ENCODE measurements at places on chromosomes 11 and 22.

- DNase-seq: no peak
Observed at GRCh38 chr11:72406540-72407527, 27.5 kb downstream of the CLPB start.

- no peak for DNase-seq
Observed at GRCh38 chr11:48122656-48123055, 94.0 kb upstream of the OR4B1 start.

DNA sequence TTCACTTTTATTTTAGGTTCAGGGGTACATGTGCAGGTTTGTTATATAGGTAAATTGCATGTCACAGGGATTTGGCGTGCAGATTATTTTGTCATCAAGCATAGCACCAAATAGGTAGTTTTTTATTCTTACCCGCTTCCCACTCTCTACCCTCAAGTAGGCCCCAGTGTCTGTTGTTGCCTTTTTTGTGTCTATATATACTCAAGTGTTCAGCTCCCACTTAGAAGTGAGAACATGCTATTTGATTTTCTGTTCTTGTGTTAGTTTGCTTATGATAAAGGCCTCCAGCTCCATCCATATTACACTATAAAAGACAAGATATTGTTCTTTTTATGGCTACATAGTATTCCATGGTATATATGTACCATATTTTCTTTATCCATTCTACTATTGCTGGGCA, 28.5 kb upstream of the LIN7C start:
- no peak for DNase-seq

- peak; percentile 37 for DNase-seq
Observed at GRCh38 chr22:50544746-50545253, 899 bp upstream of the KLHDC7B start.

- DNase-seq: no peak
Observed at GRCh38 chr11:122179961-122180834, 64.2 kb upstream of the BLID start.

GRCh38 chr22:42553475-42554361, at the start of gene SERHL2:
SERHL2 (plus strand) TSS chr22:42553956; CDS start chr22:42554021, 65 bp downstream.
- peak; percentile 91 for DNase-seq
